HFFc6 (cell line): ENCODE measurements at places on chromosomes 7 and 10. TPM values are rescaled to one million over a fixed set of nuclear protein-coding genes. Genes with fewer than 3 reads are reported as not detected.

- H3K27ac ChIP-seq, result no peak overlapping the region
- H3K4me3 ChIP-seq, result no peak overlapping the region
- H3K4me1 ChIP-seq, result peaks cover 17% of the 10 kb centered on the region
- peaks cover 44% of the 10 kb centered on the region for H3K27me3 ChIP-seq
- DNase-seq, result no peak
- H3K36me3 ChIP-seq, result no peaks in the 10 kb centered on the region
Measured at GRCh38 chr10:70673929-70674559, 1.7 kb downstream of the ADAMTS14 start.

DNA sequence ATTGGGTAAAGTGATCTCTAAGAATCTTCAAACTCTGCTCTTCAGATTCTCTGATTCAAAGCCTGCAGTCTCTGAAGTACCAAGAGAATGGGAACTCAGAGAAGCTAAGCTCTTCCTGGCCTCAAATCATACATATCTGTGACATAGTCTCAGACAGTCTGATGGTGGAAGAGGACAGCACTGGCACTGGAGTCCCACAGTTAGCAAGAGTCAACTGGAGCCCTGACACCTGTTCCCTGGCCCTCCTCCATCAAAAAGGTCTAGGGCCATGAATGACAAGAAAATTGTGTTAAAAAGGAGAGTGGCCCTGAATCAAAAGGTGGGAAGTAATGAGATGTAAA is 37.7 kb downstream of the PRSS2 start:
- peaks cover 6% of the 10 kb centered on the region; the same call in 1 of the 2 replicates for H3K27me3 ChIP-seq
- DNase-seq, result no peak
- no peaks in the 10 kb centered on the region for H3K36me3 ChIP-seq
- H3K4me1 ChIP-seq, result peaks cover 61% of the 10 kb centered on the region
- H3K27ac ChIP-seq, result peak overlapping the region; percentile 54; the same call in 1 of the 2 replicates
- no peak overlapping the region for H3K4me3 ChIP-seq

The CFAP70 gene
- 0.13 to 0.27 TPM (median 0.26 TPM) in 3 replicates for total RNA-seq

The AGAP4 gene
- total RNA-seq, result 5.3 to 5.9 TPM (median 5.3 TPM) in 3 replicates

GRCh38 chr10:13790196-13790595 is 203.4 kb downstream of the PRPF18 start:
- peaks cover 20% of the 10 kb centered on the region; the same call in 1 of the 2 replicates for H3K36me3 ChIP-seq
- H3K27me3 ChIP-seq, result no peaks in the 10 kb centered on the region; the same call in 1 of the 2 replicates
- DNase-seq, result no peak
- H3K27ac ChIP-seq, result no peak overlapping the region

- peaks cover 16% of the 10 kb centered on the region; the same call in 1 of the 2 replicates for H3K36me3 ChIP-seq
- peaks cover 74% of the 10 kb centered on the region for H3K4me1 ChIP-seq
- no peak for DNase-seq
- peaks cover 3% of the 10 kb centered on the region; the same call in 1 of the 2 replicates for H3K27me3 ChIP-seq
- peak overlapping the region; percentile 72; the same call in 1 of the 2 replicates for H3K27ac ChIP-seq
Measured at GRCh38 chr7:55568613-55569268, 3.6 kb downstream of the VOPP1 start.
